ENCODE measurements at places on chromosomes 7 and 10.

GRCh38 chr7:16592395-16592794 is 53.2 kb downstream of the ANKMY2 start:
- DNase-seq: no peak

GRCh38 chr7:30184791-30185487 is 50.2 kb downstream of the MTURN start:
- DNase-seq: peak; percentile 74

DNA sequence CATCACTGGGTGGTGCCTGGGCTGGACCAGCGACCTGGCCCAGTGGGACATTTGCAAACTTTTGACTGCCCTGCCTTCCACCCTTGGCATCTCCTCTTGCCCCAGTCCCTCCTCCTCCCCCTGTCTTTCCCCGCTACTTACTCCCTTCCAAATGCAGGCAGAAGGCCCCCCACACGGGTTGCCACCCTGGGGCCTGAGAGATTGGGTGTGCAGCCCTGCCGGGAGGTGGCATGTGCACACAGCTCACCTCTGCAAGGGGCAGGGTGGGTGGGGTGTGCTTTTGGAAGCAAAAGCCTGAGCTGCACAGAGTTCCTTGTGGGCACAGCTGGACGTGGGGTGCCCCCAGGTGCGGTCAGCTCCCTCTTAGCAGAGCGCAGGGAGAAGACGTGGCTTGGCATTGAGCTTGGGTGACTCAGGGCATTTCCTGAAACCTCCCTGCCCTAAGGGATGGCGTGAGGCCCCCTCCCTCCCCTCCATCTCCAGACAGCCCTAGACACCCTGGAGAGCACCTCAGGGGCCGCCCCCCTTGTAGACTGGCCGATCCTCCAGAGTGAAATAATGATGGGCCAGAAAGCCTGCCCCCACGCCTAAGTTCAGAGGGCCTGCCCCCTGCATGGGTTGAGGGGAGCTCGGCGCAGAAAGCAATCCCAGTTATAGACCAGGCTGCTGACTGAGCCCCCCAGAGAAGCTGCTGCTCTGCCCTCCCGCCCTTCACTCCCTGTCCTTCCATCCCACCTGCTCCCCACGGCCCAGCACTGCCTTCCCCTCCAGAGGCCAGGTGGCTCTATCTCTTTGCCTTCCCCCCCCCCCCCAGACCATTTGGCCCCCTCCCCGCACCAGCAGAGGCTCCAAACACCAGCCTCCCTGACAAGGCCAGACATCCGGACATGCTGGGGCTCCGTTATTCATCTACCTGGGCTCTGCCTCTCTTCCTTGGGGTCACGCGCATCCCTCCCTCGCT is 2.3 kb upstream of the SHH start:
- DNase-seq: no peak

DNA sequence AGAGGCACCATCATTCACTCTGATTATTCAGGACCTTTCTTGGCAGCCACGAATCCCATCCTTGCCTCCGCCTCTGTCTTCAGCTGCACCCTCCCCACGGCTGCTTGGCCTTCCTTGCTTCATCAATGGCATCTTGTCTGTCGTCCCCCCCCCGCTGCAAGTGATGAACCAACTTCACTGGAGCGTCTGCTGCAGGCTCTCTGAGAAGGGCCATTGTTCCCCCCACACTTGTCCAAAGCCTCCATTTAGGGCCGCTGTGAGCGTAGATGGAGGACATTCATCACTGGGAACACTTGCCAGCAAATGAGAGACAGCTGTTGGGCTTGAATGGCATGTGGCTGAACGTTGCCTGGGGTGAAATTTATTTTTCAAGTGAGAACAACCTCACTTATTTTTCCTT is 20.1 kb downstream of the AFAP1L2 start:
- no peak for DNase-seq

DNA sequence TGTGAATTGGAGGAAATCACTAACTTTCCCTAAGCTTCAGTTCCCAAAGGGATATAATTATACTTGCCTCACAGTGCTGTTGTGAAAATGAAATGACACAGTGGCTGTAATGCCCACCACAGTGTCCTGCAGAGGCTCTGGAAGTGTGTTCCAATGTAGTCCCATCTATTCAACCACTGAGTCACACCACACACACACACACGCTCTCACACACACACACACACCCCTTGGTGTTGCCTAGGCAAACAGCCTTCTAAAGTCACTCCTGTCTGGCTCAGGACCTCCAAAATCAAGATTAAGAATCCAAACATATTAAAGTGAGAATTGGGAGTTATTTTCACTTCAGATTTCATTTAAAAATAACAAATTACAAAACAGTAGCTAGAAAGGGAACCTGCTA is 73.3 kb downstream of the NRCAM start:
- no peak for DNase-seq

GRCh38 chr10:77825965-77826364 is 100.6 kb downstream of the DLG5 start:
- no peak for DNase-seq

DNA sequence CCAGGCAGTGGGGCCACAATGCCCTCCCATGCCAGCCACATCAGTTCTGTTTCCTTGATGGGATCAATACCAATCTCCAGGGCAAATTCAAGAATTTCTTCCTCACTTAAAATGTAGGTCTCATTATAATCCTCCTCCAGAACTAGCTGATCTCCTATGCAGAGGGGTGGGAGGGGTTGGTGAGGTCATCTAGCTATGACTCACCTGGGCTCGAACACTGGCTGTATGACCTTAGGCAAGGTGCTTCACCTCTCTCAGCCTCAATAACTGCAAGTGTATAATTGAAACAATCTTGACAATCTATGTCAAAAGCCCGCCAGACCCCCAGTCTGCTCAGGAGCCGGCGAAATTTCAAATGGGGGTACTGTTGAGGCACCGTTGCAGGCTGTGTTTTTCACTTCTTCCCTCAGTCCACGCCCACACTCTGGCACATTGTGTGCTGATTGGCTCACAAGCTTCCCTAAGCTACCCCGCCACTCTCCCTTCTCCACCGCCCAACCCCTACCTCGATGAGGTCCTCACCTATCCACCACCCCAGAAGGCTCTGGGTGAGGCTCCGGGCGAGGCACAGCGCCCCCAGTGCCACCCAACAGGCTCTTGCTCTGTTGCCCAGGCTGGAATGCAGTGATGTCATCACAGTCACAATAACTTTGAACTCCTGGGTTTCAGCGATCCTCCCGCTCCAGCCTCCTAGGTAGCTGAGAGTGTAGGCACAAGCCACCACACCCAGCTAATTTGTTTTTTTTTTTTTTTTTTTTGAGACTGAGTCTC is 70.5 kb downstream of the ZNF22 start:
- DNase-seq: no peak

DNA sequence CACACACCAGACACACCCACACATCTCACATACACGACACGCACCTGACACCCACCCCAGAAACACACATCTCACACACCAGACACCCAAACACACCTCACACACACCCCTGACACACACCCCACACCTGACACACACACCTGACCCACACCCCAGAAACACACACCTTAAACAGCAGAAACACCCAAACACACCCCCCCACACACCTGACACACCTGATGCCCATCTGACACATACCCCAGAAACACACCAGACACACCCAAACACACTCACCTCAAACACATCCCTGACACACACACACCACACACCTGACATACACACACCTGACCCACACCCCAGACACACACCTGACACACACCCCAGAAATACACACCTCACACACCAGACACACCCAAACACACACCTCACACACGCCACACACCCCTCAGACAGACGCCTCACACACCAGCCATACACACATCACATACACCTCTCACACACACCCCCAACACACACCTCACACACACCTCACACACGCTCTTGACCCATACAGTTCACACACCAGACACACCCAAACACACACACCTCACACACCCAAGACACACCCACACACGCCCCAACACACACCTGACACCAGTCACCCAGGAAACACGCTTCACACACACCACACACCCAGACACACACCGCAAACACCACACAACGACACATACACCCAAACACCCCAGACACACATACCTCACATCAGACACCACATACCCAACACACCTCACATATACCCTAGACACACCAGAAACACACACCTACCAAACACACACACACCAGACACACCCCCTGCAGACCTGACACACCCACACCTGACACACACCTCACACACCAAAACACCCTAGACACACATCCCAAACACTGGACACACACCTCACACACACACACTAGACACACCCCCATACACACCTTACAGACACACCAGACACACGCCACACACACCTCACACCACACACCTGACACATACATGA is 1.7 kb upstream of the CALY start:
- no peak for DNase-seq

DNA sequence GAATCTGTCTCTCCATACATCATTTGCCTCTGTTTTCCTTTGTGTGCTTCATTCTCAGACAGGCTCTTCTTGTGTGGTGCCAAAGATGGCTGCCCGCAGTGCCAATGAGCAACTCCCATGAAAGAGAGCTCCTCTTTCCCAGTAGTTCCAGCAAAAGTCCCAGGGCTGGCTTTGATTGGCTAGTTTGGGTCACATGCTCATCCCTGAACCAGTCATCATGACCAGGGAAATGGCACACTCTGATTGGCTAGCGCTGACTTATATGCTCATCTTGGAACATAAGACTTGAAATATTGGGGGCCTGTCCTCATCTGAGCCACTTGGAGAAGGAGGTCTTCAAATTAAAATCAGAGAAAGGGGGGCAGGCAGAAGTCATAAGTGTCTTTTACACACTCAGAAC is 112.7 kb downstream of the CDH23 start:
- DNase-seq: no peak

DNA sequence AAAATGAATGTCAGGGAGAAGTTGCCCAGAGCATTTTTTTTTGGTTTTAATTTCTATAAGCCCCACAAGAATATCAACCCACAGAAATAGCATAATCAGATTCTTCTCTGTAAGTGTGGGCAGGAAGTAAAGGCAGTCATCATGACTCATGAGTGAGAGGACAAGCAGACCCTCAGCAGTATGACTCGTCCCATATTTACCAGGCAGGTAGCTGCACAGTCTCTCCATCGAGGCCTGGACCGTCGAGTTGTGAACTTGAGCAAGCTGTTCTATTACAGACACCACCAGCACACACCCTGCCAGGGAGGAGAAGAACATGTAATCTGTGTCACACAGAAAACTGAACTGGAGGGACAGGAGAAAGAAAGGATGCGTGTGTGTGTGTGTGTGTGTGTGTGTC is 37.8 kb downstream of the AOAH start:
- no peak for DNase-seq

DNA sequence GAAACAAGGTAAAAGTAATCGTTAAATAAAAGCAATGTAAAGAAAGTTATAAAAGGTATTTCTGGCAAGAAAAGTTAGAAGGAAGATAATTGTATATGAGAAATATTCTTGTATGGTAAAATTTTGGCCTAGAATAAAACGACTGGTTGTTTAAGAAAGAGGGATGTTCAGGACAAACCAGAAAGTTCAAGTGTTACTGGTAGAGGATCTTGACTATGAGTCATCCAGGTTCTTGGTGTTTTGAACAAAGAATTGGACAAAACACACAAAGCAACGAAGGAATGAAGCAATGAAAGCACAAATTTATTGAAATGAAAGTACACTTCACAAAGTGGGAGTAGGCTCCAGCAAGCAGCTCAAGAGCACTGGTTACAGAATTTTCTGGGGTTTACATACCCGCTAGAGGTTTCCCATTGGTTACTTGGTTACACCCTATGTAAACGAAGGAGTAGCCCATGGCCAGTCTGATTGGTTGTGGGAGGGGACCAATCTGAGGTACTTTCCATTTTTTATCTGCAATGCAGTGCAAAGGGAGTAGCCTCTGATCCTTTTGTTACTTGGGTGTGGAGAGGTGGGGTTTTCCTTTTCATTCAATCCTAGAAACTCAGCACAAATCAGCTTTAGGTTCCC is 22.4 kb upstream of the GARS1 start:
- no peak for DNase-seq

GRCh38 chr10:78752221-78752620 is 316.5 kb upstream of the ZMIZ1 start:
- no peak for DNase-seq

- peak; percentile 33 for DNase-seq
Observed at GRCh38 chr10:95976362-95977229, 66.8 kb upstream of the CCNJ start.

DNA sequence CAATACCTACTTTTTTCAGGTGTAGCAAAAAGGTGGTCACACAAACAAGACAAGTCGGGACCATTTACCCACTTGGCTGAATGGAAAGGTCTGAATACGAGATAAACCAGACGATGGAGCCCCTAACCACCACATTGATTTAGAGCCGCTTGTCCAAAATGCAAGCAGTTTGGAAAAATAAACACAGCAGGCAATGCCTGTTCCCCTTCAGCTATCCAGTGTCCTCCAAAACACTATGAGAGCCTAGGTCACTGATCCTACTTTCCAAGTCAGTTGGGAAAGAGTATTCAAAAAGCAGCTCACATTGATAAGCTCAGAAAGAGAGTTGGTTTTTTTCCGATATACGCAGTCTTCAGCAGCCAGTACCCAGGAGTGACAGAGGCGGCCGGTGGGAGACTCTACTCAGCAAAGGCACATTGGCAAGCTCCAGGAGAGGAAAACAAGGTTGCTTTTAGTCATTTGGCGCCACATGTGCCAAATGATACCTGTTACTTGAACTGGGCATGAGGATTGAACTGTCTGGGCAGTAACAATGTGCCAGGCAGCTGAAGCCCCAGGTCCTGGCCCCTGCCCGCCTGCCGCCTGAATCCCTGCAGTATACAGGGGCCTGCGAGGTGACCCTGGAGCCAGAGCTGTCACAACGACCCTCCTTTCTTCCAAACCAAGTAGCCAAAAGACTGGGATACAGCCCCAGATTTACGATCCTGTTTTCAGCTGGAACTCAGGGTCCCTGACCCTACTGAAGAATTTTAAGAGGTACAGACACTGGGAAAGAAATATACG is 109.8 kb downstream of the PIP4K2A start:
- no peak for DNase-seq

- no peak for DNase-seq
Observed at GRCh38 chr7:74656441-74656836, 1.1 kb upstream of the GTF2I start.

DNA sequence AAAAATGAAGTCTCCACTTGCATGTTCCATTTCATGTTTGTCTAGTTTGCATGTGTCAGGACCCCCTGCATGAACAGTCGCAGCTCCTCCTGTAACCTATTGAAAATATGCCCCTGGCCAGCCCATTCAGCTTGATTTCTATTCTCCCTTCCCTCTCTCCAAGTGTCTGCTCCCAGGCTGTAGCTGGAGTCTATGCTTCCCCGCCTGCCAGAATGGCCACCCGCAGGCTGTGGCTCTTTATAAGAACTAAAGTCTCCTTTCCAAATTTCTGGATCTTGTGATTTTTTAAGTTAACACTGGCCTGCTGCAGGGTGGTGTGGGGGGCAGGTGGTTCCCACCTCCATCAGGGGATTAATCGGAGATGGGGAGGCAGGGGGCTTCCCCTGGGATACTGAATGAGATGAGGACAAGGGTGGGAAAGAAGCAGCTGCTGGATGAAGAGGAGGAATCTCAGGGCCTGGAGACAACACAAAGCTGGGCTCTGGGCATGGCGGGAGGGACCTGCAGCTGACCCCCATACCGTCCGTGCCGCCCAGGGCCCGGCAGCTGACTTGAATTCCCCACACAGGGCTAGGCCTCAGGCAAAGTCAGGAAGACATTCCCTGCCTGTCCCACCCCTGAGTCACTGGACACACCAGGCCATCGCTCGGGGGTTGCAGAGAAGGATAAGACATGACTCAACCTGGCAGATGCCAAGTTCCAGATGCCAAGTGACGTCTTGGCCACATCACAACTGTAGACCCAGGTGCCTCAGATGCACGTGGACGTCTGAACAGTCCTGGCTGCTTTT is 399.5 kb upstream of the FOXK1 start:
- no peak for DNase-seq

- DNase-seq: no peak
Observed at GRCh38 chr10:10530313-10530712, 487.4 kb upstream of the CELF2 start.

GRCh38 chr7:16563281-16564022 is 36.8 kb downstream of the LRRC72 start:
- no peak for DNase-seq

All from SIG-M5 (cell line).